ENCODE measurements at places on chromosomes 7 and 10. TPM values are rescaled to one million over a fixed set of nuclear protein-coding genes. Genes with fewer than 3 reads are reported as not detected.

- no peak for DNase-seq
Measured at GRCh38 chr10:73060738-73061635, 35.7 kb downstream of the P4HA1 start.

- no peak for DNase-seq
Measured at GRCh38 chr7:73749931-73750776, 11.6 kb upstream of the ABHD11 start.

DNA sequence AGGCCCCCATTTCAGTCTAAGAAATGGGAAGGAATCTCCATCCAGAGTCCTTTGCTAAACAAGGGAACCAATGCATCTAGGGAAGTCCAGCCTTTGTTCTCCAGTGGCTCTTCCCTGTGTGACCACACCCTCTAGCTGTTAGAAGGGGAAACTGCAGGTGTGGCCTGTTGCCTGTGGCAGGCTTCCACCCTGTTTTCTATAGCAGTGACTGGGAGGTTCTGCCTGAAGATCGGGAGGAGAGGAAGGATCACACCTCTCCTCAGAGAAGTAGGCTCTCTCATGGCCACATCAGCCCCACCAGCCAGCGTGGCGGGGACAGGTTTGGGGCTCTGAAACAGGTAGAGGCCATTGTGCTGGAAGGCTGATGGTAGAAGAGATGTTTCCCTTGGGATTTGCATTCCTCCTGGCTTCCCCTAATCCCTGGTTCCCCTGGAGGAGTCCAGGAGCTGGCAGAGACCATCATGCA is 47.7 kb upstream of the TRIM8 start:
- no peak for DNase-seq

GRCh38 chr7:116139807-116140206 is 70.5 kb upstream of the TES start:
- no peak for DNase-seq

- DNase-seq: no peak
Measured at GRCh38 chr10:124579011-124579399, 117.4 kb downstream of the LHPP start.

GRCh38 chr10:92822060-92822634 is 26.2 kb upstream of the EXOC6 start:
- DNase-seq: no peak

GRCh38 chr10:133481086-133481643 is 27.4 kb downstream of the SCART1 start:
- DNase-seq: no peak

GRCh38 chr7:149724661-149725425 is 48.5 kb downstream of the ZNF467 start:
- DNase-seq: no peak

DNA sequence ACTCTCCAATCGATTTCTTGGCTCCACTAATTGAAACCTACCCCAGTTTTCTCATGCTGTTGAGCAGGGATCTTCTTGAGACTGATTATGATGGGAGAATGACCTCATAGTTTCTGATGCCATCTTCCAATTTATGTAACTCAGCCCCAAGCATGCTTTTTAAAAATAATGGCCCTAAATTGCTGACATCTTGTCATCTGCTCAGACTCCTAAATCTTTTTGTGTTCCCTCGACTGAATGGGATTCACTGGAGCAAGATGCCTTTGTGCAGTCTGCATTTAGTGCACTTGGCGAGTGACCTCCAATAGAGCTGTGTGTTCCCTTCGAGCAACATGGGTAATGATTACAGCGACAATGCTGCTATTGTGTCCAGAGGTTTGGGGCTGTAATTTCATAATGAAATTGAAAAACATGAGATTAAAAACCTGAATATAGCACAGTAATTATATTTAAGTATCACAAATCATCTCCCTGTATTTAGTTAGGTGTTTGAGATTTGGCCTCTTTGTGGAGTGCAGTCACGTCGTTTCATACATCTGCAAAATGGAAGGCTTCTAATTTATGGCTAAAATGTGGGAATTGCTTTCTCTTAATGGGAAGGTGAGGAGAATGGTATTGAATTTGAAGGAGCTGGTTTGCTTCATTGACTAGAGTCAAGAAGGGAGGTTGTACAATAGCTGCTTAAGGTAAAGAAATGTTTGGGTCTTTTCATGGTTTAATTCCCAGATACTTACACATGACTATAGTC is 192.9 kb downstream of the AUTS2 start:
- DNase-seq: no peak

DLX6 gene
- total RNA-seq: not detected

RASA4B gene
- 2.5 TPM for total RNA-seq

PAPOLB gene
- 0.17 TPM for total RNA-seq

ZNF316 gene
- 20.1 TPM for total RNA-seq

PRSS37 gene
- total RNA-seq: not detected
